Vagina (tissue), 2 donors: ENCODE measurements at places on chromosomes 11 and 22.
A peak's percentile ranks its signal among the peaks of the same experiment; 100 is the strongest.

- DNase-seq, result no peak
Measured at GRCh38 chr22:44842417-44842816, 90.0 kb downstream of the ARHGAP8 start.

DNA sequence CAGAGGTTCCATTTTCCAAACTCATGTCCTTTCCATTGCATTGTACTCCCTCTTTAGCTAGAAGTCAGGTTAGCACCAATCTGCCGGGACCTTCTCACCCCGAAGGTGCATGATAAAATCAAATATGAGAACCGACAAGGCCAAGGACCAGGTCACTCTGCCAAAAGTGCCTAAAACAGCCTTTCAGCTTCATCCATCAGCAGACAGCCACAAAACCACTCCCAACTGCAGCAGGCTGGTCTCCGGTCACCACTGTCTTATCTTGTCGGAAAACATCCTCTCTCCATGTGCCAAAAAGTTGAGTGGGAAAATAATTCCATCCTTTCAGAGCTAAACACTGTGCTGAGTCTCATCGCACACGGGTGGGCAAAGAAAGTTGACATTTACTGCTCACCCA lies 1.4 kb downstream of the PI4KA start:
- DNase-seq, result no peak

DNA sequence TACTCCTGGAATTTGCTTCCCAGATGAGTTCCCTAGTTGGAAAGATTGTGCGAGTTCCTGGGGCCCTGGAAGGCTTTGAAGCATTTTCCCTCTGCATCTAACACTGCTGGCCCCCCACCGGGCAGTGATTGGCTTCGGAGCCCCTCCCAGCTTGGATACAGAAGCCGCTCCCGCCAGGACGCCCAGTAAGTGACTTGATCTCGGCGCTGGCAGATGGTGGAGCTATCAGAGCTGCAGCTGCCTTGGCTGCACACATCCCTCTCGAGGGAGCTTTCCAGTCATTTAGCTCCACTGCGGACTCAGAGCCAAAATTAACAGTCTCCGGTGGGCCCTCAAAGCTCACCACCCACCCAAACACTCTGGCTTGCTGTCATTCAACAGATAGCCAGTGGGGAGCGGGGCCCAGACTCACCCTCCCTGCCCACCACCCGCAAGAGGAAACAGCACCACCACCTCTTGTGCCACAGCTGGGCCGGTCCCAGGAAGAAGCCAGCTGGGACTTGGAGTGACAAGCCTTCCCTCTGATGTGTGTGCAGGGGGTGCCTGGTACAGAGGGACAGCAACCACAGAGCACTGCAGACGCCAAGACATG lies 162.3 kb downstream of the TRIM29 start:
- DNase-seq, result no peak

- no peak for DNase-seq
Measured at GRCh38 chr11:119459293-119459976, 36.5 kb upstream of the THY1 start.

- DNase-seq, result peak; percentile 85
Measured at GRCh38 chr22:36199001-36199551, 2.5 kb downstream of the APOL4 start.

- DNase-seq, result no peak
Measured at GRCh38 chr11:126456783-126457542, 101.5 kb downstream of the ST3GAL4 start.

- DNase-seq, result no peak
Measured at GRCh38 chr11:61337706-61338470, 4.9 kb downstream of the TKFC start.

DNA sequence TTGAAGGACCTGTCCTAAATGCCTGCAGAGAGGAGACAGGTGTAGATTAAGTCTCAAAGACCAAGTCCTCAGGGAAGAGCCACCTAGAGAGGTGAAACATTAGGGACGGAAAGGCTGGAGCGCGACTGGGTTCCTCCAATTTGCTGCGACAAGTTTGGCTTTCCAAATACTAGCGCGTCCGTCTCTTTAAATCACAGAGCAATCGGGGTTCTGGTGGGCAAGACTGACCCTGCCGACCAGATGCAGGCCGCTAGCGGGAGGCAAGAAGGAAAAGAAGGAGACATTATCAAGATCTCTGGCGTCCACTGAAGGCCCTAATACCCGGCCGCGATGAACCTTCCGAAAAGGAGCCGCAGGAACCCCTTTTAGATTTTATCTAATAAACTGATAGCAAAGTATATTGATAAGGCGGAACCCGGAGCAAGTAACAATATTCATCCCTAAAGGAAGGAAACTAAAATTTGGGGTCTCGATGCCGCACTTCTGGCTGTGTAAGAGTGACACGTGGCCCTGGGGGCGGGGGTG lies 128.2 kb upstream of the C11orf58 start:
- no peak for DNase-seq

GRCh38 chr11:36540998-36541397 lies 26.8 kb upstream of the RAG1 start:
- no peak for DNase-seq

GRCh38 chr11:118984825-118985224 lies 13.1 kb upstream of the CENATAC start:
- DNase-seq, result no peak

DNA sequence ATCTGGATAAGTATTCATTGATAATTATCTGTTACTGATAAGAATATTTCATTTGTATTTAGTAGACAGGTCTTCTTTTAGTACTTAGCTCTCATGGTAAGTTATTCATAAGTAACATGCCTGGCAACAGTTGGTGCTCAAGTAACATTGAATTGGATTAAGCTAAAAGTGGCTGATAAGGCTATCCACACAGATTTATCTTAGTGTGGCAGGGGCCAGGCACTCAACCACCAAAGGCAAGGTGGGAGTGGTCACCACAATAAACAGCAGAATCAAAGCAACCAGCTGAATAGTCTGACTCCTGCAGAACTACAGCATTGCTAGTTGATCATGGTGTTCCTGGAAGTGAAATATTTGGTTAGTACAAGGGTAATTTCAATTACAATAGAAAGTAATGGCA lies 33.0 kb upstream of the NARS2 start:
- no peak for DNase-seq

DNA sequence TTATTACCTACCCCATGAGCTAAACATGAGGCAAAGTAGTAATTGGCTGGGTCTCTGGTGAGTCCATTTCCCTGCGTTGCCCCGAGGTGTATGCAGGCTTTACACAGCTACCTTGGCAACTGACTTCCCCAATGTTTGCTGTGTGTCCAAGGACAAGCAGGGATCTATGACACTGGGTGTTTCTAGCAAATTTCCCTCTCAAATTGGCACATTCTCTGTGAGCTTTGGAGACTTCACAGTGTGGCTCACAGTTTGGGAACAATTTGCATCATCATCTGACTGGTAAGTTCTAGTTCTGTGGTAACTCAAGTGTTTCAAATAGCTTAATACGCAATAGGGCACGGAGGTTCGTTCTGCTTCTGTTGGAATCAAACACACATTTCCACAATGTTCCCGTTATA lies 12.5 kb downstream of the NNMT start:
- no peak for DNase-seq
